ENCODE measurements at places on chromosomes 2 and 18.

GRCh38 chr2:238420442-238420841 is 6.3 kb upstream of the ASB1 start:
- DNase-seq: no peak

DNA sequence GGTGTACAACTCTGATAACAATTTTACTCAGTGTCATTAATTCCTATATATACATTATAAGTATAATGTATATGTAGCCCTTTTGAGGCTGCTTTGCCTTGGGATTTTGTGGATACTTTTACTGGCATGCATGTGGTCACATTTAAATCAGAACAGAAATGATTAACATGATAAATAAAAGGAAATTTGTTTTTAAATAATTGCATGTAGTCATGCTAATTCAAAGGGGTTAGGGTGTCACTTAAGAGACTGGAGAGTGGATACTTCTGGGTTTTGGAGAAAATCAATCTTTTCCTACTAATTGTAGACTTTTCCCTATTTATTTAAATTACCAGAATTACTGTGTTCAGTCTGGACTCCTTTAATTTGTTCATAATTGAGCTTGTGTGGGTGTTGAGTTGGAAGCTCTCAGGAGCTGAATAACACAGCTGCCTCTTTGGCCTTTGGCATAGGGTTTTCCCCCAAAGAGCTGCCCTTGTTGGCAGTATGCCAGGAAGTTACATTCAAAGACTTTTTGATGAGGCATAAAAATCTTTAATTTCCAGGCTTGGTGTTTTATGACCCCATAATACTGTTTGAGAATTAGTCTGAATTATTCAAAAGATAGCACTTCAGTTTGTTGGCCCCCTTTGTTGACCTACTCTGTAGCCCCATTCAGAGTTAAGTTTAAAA is 484.7 kb upstream of the NRP2 start:
- DNase-seq: no peak

- peak; percentile 8 for DNase-seq
Measured at GRCh38 chr2:205925373-205926337, 160.3 kb downstream of the INO80D start.

GRCh38 chr18:41809652-41810051 is 145.4 kb upstream of the PIK3C3 start:
- no peak for DNase-seq

- no peak for DNase-seq
Measured at GRCh38 chr2:153474876-153475435, 3.6 kb downstream of the RPRM start.

DNA sequence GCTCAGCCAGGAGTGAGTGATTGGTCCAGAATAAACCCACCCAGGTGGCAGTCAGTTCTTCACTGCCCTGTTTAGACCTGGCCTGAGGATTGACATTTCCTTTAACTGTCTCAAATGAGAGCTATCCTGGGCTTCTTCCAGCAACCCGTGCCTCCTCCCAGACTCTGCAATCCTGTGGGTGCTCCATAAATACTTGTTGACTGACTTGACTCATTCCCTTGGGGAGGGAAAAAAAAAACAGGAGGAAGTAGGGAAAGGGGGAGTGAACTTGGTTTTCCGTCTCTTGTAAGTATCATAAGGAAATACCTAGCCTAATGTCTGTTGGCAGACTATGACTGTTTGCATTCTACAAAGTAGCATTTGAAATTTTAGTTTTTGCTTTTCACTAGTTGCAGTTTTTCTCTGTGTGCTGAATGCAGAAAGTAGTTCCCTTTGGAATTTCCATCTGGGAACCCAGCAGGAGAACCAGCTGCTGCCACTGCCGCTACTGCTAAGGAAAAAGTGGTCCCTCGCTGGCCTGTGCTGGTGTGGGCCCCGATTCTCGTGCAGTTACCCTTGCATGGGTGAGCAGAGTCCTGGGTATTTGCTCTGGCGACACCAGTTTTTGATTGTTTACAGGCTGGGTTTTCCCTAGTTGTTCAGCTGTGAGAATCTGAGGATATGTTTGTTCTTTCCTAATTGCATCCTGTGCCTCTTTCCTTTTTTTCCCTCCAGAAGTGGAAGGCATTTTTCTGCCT is 78.8 kb downstream of the TGOLN2 start:
- DNase-seq: no peak

DNA sequence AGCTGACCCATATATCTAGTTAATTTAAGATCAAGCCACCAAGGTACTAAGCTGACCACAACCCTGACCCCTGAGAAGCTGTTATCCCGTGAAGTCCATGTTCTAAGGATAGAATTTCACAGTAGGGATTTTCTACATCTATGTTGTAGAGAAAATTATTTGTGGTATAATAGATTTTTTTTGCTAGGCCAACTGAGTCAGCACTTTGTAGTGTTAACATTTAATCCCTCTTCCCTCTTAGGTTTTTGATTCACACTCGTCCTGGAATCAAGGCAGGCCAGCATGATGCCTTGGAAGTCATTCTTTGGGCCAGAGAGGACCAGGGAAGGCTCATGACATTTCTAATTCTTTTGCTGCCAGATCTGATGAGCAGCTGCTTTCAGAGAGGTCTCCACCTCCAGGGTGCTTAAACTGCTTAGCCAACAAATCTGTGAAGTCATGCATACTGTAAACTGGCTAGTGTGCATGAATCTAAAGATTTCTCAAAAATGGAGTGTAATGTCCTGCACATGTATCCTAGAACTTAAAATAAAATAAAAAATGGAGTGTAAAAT is 102.5 kb downstream of the RBM43 start:
- no peak for DNase-seq

- DNase-seq: no peak
Measured at GRCh38 chr18:3411854-3412268, 38.1 kb upstream of the TGIF1 start.

DNA sequence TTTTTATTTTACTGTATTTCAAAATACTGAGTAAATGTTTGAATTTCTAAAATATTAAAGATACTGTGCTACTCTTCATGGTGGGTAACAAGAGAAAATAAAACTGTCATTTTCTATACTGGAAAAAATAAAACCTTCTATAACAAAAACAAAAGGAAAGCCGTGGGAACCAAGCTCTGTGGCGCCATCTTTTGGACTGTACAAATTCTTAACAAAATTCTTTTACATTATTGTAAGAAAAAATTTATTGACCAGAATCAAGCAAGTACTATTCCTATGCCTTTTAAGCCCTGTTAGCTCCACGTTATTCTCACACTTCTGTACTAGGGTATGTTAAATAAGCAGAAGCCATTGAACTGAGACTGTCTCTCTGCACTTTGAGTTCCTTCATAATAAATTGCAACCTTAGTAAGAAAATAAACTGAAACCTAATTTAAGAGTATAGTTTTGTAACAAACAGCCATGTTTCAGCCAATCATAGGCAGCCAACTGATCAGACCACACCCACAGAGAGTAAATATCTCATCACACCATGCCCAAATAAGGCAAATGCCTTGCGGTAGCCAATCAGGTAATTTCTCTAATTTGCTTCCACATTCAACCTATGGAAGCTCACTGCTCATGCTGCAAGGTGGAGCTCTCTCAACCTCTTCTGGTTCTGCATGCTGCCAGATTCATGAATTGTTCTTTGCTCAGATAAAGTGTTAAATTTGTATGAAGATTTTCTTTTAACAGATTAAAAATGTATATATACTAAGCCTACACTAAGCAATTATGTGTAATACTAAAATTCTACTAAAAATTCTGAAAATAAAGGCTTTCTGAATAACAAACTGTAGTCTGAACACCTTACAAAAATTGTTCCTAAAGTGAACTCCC is 42.2 kb downstream of the HIBCH start:
- DNase-seq: no peak

DNA sequence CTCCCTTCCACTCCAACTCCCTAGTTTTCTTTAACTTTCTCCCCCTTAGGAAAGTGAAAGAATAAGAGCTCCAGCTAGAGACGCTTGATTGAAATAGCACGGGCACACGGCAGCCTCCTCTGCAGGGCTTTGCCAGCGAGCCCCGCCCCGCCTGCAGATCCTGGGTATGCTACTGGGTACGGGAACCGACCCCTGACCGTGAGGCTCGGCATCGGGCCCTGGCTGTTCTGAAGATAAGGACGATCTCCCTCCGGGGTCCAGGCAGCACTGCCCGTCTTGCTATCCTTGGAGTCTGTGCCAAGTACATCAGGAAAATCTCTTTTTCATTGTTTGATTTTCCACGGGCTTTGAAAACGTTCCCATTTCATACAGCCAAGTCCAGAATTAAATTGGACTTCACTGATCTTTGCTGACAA is 284.5 kb downstream of the MTX2 start:
- no peak for DNase-seq

DNA sequence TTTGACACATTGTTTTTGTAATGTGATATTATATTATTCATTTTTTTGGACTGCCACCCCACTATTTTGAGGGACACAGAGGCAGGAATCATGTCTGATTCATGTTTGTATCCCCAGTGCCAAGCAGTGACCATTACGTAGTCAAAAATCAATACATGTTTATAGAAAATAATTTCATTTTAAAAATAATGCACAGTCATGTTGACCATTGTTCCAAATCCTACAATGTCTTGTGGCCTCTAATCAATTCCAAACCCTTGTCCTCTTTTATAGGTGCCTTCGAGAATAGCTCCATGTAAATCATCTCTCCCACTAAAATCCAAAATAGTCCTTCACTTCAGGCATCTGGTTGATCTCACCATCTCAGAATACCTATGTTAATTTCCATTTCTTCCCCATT is 454.7 kb downstream of the LRP1B start:
- DNase-seq: no peak

DNA sequence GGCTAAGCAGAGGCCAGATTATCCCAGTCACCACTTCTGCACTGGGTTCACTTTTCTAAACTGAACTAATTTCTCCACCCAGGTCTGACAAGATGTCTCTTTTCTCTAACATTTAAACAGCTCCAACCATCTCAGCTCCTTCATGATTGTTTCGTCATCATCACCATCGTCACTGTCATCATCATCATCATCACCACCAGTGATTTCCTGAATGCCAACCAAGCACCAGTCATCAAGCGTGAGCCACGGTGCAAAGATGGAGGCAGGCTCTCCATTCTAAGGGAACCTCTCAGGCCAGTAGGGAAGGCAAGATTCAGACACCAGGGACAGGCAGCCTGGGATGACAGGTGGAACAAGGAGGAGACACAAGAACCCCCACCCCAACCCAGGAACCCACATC is 25.5 kb upstream of the TMBIM1 start:
- no peak for DNase-seq

DNA sequence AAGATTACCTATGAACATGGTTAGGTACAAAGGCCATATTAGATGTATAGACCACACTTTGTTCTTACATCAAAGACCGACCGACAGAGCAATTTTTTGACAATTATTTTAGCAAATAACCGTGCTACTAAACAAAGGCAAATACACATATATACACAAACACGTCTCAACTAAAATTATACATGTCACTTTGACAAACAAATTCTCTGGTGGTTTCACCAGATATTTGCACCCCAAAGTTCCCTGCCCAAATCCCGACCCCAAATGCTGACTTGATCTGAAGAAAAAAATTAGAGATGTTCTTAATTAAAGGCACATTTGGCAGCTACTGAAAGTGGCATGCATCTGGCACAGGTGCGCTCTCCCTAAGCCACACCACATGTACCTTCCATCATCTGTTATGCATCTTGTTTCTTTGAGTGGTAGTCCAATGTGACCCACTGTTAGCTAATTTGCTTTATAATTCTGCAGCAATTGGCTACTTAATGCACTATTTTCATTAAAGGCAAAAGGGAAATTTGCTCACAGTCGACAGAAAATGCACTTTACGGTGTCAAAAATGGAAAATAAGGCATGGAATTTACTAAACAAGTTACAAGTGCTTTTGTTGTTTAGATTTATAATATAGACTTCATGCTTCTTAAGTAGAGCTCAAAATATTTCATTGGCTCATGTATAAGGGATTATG is 92.1 kb downstream of the ARHGEF33 start:
- no peak for DNase-seq

DNA sequence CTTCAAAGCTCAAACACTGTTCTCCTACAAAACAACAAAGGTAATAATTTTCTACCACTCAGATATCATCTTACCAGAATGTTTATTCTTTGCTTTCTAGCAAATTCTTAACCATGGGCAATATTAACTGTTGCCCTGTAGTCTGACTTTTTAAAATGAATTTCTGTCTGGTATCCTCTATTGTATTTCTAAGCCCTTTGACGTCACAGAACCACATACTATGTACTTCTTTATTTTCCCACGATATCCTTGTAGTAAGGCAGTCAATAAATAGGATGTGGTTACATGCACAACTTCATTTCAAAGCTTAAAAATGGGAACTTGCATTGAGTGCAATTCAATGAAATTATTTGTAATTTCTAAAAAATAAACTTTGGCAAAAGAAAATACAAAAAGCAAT is 58.7 kb downstream of the THADA start:
- no peak for DNase-seq

GRCh38 chr2:174593041-174593440 is 4.6 kb downstream of the WIPF1 start:
- DNase-seq: no peak

- no peak for DNase-seq
Measured at GRCh38 chr2:96859099-96859649, 1.4 kb upstream of the ANKRD39 start.

- no peak for DNase-seq
Measured at GRCh38 chr2:221836095-221836494, 264.0 kb upstream of the EPHA4 start.

GRCh38 chr2:88697370-88698026 is 6.0 kb downstream of the RPIA start:
- no peak for DNase-seq
